Activated T-helper 1 cell treated with anti-CD3 and anti-CD28 coated beads, Interleukin-2, amount 50 U/mL, for 16 hours (primary cell): ENCODE measurements at places on chromosomes 2 and 18.

DNA sequence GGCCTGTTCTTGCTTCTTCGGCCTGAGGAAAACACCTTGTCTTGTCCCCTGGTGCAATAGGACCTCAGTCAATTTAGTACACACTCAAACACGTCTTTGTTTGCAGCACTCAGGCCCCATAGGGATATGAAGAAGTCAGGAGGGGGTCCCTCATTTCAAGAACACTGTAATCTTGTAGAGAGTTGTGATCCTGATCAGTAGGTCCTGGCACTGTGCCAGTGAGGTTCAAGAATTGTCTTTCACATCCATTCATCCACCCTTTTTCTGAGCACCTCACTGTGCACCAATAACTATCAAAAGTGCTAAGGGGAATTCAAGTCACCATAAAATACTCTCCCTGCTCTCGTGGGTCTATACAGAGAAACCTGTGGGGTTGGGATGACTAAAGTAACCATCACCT is 131.4 kb upstream of the LHCGR start:
- DNase-seq: no peak

DNA sequence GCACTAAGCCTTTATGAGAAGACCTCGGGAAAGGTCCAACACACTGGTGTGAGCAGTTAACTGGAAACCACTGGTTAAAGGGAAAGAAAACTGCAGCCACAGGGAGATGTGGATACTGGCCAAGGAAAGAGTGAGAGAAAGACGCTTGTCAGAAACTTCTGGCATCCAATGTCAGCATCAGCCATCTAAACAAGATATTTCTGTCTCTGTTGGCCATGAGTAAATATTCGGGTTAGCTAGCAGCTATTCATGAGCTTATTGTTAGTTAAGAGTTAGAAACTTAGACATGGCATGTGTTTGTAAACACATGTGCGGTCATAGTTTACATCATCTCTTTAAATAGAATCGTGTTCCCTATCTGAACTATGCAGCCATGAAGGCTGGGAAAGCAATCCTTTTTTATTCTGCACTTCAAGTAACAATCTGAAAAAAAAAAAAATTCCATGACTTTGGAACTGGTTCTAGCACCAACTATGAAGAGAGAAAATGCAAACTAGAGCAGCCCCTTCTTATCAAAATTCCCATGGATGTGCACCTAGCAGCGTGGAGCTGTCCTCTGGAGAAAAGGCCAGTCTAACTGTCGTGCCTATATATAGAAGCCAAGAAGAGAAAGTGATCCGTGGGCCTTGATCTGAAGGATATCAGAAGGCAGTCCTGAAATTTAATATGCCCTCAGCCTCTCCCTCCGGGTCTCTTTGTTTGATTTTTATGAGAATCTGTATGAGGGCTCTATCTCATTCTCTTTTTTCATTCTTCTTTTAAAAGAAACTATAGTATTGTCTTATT is 84.0 kb upstream of the RFX8 start:
- DNase-seq: no peak

DNA sequence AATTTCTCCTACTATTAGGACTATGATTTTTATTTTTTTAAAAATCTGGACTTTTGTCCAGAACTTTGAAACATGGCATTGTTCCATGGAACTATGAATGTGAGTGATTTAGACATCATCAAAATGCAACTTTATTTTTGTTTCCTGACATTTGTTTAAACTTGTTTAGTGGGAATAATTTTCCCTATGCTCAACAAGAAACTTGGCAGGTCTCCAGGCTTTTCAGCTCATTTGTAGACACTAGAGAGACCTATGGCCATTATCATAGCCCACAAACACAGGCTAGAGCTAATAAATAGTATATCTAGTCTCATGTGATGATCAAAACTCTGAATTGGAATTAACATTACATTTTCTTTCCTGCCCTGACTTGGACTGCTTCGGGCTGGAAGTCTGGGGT is 145.1 kb upstream of the CELF4 start:
- DNase-seq: no peak

DNA sequence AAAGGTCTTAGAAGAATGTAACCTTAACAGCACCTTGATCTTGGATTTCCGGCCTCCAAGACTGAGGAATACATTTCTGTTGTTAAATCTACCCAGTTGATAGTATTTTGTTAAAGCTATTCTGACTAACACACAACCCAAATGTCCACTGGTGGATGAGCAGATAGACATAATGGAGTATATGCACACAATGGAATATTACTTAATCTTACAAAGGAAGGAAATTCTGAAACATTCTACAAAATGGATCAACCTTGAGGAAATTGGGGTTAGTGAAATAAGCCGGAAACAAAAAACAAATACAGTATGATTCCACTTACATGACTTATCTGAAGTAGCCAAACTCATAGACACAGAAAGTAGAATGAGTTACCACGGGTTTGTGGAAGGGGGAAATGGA is 168.7 kb downstream of the ZNF804A start:
- no peak for DNase-seq

DNA sequence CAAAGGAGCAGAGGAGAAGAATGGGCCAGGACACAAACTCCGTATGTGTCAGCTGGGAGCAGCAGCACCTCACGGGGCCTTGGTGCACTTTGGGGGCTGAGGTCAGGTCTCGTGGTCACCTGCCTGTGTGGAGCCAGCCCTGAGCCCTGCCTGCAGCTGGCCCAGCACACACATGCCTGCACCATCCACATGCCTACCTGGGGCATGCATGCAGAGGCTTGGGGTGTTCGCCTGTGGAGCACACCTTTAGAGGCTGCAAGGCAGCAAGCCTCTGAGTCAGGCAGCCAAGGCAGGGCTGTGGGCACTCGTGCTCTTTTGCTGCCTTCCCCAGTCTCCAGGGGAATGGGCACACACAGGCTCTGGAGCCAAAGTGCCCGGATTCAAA is 36.0 kb downstream of the ARHGEF4 start:
- DNase-seq: no peak

GRCh38 chr2:109648041-109648527 is 33.9 kb downstream of the SOWAHC start:
- no peak for DNase-seq

GRCh38 chr18:52007105-52007504 is 332.9 kb upstream of the DCC start:
- DNase-seq: no peak

DNA sequence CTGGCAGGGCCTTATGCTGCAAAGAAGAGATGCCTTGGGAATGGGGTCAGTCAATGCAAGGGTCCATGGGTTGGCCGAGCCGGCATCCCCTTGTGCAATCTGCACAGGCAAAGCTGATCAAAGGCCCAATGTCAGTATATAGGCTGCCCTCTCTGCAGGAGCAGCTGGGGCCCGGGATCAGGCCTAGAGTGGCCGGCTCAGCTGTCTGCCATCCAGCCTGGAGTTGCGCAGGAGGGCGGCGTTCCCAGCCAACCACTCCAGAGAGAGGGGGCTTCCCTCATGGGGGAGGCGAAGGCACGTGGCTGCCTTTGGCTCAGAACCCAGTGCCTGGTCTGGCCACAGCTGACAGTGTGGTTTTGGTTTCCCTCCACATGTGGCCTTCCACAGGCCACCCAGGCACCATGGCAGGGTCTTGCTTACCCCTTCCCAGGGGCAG is 3.9 kb downstream of the INPP5D start:
- DNase-seq: no peak

DNA sequence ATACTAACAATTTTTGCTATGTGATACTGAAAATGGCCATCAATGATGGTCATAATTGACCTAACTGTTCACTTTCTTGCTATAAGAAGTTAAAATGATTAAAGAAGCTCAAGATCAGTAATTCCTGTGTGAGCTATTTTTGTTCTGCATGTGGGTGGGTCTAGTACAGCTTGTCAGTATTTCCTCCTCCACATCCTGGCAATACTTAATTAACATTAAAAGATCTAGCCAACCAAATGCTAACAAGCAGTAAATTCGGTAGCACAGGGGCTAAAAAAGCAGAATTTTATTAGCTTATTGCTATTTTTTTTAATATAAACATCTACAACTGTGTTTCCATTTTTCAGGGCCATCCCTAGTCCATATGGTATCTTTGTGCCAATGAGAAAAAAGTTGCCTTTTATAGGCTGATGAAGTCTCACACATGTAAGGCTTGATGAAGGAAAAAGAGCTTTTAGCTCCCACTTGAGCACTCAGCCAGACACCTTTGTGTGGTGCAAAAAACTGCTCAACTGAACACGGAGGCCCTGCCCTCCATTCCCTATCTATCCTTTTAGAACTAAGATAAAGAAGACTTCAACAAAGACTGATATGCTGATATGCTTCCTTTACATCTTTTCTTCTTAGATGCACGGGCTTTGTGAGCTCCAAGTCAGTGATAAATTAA is 4.9 kb upstream of the PNO1 start:
- no peak for DNase-seq

DNA sequence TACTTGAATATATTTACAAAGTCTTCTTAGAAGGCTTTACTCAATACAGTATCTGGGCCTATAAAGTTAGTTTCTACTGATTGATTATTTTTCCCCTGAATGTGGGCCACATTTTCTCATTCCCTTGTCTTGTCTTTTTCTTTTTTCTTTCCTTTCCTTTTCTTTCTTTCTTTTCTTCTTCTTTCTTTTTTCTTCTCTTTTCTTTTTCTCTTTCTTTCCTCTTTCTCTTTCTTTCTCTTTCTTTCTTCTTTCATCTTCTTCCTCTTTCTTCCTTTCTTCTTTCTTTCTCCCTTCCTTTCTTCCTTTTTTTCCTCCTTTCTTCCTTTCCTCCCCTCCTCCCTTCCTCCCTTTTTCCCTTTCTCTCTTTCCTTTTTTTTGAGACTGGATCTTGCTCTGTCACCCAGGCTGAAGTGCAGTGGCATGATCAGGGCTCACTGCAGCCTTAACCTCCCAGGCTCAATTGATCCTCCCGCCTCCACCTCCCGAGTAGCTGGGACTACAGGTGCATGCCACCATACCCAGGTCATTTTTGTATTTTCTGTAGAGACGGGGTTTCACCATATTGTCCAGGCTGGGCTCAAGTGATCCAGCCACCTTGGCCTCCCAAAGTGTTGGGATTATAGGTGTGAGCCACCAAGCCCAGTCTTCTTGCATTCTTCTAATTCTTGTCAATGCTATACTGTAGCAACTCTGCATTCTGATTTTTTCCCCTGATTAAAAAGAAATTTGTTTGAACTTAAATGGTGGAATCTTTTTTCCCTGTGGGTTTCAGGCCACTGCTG is 133.1 kb upstream of the FBXO11 start:
- no peak for DNase-seq

- DNase-seq: no peak
These were observed 89.0 kb downstream of the ZNF521 start for GRCh38 chr18:25262920-25263319.

- DNase-seq: no peak
These were observed 200.6 kb downstream of the NAPG start for GRCh38 chr18:10726198-10727068.

- no peak for DNase-seq
These were observed 80.9 kb upstream of the GALNT5 start for GRCh38 chr2:157176602-157177001.

DNA sequence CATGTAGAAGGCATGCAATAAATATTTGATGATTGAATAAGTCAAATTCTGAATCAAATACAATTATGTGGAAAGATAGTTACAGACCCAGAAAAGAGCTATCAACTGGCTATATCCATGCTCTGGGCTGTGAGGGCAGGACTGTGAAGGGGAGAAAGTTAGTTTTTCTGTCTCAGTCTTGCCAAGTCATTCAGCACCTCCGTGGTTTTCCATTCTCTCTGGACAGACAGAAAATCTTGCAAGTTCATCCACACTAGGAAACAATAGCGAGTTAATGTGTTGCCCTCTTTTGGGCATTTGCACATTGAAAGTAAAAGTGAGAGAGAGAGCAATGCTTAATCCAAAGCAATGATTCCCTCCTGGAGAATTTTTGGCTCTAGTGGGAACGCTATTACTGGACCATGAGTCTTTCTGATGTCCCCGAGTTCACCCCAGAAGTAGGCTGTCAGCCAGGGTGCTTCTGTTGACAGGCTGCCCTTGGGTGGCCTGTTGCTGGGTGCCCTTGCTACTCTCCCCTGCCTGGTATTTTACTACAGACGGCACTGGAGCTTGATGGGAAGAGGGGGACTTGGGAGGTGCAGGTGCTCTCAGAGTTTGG is 238.3 kb downstream of the LOXHD1 start:
- no peak for DNase-seq

GRCh38 chr2:32095671-32096070 is 32.3 kb downstream of the SPAST start:
- DNase-seq: no peak

DNA sequence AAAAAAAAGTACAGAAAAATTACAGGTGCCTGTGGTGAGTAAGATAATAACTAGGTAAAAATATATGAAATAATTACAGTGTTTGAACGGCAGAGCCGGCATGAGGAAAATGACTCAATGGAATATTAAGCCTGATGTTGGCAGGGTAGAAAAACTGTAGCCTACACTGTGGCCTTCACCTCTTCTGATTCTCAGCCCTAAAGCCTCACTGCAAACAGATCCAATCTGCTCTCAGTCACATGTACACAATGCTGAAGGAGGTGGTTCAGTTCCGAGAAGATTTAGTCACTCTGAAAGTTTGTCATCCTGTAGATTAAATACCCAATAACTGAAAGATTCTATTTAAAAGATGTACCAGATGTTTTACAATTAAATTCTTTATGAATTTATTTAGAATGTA is 66.9 kb upstream of the MAP3K20 start:
- no peak for DNase-seq

- DNase-seq: no peak
These were observed 133.3 kb upstream of the TFPI start for GRCh38 chr2:187687585-187687984.

GRCh38 chr2:233844064-233844807 is 10.1 kb downstream of the HJURP start:
- DNase-seq: no peak

GRCh38 chr18:37432436-37433195 is 133.0 kb downstream of the CELF4 start:
- DNase-seq: no peak

DNA sequence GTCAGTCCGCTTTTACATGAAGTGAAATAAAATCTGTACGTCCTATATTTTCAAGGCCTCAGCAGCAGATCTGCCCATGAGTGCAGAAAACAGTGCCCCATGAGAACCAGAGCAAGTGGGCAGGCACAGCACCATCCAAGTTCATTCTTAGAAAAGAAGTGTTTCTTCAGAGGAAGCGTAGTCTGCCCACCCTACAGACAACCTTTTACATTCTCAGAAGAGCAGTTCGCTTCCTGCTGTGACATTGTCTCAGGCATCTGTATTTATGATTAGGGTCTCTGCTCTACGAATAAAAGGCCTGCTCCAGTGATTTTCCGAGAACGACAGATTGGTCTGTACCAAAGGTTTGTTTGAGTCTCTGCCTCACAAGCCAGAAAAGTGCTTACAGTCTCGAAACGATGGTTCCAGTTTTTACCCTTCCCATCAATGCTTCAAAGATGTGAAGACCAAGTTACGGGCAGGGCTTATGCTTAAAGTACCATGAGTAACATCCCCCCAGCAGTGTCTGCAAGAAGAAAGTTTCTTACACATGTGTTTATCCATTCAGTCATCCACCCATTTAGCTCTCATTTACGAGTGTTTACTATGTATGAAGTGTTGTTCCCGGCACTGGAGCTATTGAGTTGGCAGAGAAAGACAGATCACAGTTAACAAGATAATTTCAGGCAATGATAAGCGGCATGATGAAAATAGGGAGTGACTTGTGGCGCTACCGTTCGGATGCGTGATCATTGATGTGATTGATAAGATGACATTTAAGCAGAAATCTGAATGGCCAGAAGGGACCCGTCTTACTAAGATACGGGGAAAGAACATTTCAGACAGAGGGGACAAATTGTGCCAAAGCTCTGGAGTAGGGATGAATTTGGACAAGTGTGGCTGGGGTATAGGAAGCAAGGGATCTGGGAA is 31.4 kb upstream of the CTLA4 start:
- no peak for DNase-seq

- DNase-seq: no peak
These were observed 34.4 kb downstream of the MAP2 start for GRCh38 chr2:209458008-209458979.
